ENCODE measurements at places on chromosomes 6 and 20.
A peak's percentile ranks its signal among the peaks of the same experiment; 100 is the strongest.

- DNase-seq = no peak
These were observed 445.4 kb upstream of the DEFB115 start for GRCh38 chr20:30811885-30812671.

GRCh38 chr20:25044660-25045342 is 13.1 kb downstream of the ACSS1 start:
- no peak for DNase-seq

DNA sequence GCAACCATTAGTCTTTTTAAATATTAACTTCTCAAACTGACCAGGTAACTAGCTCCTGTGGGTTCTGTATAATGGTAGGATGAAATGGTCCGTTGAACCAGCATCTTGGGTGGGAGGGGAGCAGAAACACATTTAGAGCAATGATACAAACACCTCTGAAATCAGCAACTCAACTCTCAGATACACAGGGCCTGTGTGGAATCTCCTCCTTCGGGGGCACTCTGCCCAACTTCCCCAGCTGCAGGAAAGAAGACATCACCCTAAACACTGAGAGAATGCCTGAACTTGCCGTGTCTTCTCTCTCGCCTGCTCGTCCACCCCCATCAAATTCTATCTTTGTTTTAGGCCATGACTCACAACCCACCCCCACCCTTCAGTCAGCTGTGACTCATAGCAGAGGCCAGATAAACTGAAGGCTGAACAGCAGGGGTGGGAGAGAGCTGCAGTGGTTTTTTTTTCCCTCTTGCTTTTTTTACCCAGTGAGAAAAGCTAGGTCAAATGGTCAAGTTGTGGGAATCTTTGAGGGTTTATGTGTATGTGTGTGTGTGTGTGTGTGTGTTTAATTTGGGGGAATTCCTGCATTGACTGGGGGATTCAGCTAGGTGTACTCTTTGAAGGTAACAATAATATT is 593.4 kb upstream of the JAG1 start:
- DNase-seq = peak; percentile 81

DNA sequence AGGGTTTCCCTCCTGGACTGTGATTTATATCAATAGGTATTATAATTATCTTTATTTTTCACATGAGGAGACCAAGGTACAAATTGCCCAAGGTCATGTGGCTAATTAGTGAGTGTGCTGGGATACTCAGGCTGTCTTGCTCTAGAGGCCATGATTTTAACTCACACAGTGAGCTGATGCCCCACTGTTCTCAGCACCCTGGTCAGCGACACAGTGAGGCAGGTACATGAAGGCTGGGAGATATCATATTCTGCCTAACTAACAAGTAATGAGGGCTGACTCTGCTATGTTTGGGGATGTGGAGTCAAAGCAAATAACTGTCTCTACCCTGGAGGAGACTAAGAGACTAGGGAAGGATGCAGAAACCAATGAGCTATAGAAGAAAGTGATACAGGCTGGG is 501.1 kb downstream of the PTPRT start:
- DNase-seq = peak; percentile 22

GRCh38 chr6:111409430-111409829 is 73.6 kb downstream of the REV3L start:
- DNase-seq = no peak

- DNase-seq = no peak
These were observed 15.0 kb upstream of the MRAP2 start for GRCh38 chr6:84018453-84019061.

DNA sequence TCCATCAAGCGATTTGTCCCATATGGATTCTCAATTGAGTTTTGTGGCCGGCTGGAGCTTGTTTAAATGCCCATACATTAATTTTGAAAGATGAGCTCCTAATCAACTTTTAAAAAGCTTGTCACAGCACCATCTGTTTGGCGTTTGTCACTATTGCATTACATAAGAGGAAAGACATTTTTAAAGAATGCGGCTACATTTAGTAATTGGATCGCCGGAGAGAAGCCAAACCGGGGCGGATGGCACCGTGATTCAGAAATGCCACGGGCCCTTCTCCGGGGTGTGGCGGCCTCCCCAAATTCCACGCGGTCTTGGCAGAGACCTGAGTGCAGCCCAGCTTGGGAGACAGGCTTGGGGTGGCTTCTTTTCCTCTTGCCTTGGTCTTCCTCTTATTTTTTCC is 67.7 kb upstream of the ZNFX1 start:
- DNase-seq = no peak

GRCh38 chr20:37534401-37535157 is 6.9 kb upstream of the BLCAP start:
- peak; percentile 71 for DNase-seq

- DNase-seq = no peak
These were observed 148.7 kb downstream of the PRL start for GRCh38 chr6:22147921-22148776.

GRCh38 chr20:1357921-1358671 is 29.2 kb upstream of the SDCBP2 start:
- DNase-seq = no peak

DNA sequence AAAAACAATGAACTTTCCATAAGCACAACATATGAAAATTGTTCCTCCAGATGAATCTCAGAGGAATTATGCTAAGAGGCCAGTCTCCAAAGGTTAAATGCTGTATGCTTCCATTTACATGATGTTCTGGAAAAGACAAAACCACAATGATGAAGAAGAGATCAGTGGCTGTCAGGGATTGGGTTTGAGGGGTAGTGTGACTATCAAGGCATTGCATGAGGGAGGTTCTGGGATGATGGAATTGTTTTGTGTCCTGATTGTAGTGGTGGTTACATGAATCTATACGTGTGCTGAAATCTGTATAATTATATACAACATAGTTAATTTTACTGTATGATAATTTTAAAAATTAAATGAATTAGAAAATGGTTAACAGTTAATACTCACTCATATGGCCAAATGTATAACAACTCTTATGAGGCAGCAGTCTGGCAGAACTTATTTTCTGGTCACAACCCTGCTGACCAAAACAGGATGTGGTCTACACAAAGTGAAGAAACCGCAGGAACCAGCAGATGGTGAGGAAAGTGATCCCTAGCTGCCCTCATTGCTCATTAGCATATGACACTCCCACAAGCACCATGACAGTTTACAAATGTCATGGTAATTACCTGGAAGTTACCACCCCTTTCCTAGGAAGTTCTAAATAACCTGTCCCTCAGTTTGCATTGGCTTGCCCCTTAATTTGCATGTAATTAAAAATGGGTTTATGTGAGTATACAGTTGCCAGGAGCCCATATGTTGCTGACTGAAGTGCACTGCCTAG is 31.9 kb downstream of the NSFL1C start:
- no peak for DNase-seq

Measured in NT2/D1 (cell line).